ENCODE measurements at places on chromosomes 12 and 14.

DNA sequence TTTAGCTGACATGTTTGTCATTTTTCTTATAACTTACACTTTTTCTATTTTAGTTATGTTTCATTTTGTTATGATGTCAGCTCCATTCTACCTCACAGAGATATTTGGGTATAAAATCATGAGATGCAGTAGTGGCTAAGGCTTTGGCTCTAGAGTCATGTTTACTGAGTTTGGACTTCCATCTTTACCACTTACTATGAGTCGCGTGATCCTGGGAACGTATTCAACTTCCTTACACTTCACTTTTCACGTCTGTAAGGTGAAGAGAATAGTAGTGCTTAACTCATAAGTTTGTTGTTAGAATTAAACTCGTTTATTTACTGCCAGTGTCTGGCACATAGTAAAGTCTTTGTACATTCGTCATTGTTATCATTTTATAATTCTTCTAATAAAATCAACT is 126.3 kb downstream of the ERC1 start:
- DNase-seq: no peak

DNA sequence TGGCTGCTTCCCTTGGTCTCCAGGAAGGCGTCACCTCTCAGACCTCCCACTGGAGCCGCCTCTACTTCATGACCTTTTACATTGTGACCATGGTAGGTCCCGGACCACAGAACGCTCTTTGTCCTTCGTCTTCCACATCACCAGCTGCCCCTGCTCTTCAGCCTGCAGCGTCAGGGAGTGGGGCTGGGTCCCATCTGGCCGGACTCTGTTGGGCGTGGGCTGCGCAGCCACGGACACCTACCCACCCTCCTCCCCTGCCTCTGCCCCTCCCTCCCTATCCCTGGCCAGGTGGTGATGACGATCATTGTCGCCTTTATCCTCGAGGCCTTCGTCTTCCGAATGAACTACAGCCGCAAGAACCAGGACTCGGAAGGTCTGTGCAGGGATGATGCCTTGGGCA is 43.3 kb downstream of the SLC8B1 start:
- DNase-seq: no peak

DNA sequence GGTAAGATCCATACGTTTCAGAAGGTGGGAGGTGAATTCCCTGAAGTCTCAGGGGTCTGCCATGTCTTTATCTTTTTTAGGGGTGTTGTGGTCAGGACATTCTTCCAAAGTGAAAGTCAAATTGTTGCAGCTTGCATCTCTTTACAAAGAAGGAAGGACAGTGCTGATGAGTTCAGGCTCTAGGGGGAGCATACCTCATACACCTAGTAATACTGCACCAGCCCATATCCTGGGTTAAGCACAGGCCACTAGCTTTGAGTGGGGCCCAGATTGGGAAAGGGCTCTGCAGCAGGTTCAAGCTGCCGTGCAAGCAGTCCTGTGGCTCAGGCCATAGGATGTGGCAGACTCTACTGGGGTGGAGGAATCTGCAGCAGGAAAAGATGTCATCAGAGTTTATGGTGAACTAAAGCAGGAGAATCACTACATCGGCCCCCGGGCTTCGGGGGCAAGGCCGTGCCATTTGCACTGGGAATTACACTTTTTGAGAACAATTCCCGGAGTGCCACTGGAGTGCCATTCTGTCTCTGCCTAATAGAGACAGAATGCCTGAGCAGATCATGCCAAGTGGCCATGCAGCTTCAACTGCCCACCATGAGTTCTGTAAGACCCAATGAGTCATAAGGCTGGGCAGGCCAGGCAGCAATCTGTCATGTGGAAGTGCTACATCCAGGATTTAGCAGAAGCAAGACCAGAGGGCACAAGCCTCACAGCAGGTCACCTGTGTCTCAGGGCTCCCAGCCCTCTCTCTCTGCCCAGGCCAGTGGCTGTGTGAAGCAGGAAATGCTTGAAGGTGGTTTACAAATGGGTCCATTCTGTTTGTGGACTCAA is 32.3 kb downstream of the DIO3 start:
- no peak for DNase-seq

DNA sequence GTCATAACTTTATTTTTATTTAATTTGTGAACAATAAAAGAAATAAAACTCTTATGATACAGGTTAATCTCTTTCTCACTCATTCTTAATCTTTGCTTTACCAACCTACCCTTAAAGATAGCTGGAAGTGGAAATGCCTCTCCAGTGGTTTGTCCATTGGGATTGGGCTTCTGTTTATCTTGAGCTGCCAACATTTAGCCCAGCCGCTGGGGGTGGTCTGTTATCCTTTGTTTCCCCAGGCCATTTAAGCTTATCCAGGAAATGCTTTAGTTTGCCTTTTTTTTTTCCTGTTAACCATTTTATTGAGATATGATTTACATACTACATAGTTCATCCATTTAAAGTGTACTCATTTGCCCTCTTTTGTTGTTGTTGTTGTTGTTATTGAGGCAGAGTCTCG is 8.2 kb downstream of the TDG start:
- DNase-seq: no peak

DNA sequence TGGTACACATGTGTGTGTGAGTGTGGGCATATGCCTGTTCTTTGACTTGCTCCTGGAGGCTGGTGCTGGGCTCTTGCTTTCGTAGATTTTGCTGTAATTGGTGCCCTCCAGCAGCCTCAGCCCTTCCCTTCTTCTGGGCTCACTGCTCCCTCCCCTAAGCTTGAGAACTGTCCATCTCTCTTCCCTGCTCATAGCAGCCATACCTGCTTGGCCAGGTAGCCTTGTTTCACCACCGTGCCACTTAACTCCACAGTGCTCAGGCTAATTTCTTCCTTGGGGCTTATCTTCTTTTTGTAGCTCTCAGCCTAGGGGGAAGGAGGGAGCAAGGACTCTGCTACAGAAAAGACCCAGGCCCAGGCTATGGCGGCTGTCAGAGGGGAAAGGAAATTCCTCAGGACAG is 19.8 kb downstream of the PLEK2 start:
- no peak for DNase-seq

GRCh38 chr12:112842441-112842840 is 50.9 kb downstream of the RPH3A start:
- DNase-seq: no peak

- no peak for DNase-seq
These were observed 220.8 kb downstream of the ITPR2 start for GRCh38 chr12:26612203-26612602.

DNA sequence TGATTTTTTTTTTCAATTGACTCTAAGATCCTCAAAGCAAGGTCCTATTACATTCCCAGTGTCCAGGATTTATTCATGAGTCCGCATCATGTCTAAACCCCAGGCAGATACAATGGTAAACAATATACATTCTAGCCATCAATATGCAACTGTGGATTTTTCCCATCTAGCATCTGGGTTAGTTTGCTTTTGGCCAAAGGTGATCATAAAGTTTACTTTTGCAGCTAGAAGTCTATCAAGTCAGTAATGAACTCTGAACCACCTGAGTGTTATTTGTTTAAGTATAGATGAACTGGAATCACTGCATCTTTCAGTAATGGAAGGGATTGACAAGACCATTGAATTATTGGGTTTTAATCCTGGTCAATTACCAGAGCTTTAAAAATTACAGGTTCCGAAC is 80.8 kb downstream of the STON2 start:
- no peak for DNase-seq

DNA sequence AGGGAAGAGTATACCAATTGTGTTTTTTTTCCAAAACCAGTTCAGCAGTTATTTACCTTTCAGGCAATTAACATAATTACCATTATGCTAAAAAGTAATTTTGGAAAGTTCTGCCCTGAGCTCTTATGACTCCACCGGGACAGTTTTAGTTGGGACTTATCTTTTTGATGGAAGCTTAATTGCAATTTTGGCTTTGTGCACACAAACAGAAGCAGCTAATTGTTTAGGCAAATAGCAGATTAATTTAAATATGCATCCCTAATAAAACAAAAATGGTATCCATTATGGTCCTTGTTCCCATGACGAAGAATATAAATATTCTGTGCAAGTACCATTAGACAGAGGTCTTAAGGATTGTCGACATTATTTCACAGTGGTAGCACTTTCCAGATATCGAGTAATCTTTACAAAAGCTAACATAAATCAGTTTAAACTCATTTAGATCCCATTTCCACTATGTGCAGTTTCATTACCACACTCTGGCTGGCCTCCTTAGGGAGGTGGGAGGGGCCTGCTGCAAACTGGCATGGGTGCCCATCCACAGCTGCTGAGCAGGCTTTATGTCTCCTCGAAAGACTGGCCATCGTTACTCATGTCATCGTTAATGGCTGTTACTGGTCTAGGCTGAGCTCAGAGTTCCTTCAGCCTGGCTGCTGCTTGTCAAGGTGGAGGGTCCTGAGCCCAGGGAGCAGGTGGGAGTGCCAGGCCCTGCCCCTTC is 68.2 kb downstream of the FBXW8 start:
- no peak for DNase-seq

DNA sequence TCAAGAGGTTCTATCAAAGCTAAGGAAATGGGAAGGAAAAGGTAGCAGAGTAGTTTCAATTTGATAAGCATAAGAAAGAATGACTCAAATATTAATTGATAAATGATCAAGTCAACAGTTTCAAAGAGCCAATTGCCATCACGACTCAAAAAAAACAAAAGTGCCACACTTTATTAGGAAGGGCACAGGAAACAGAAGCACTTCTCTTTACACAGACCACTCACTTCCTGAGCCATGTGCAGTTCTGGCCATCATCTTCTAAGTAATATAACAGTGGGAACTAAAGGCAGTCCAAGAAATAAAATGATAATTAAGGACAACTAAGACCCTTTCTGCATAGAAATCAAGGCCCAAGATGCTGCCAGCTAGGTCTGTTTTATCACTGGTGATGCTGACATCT is 13.2 kb downstream of the TM7SF3 start:
- no peak for DNase-seq

- DNase-seq: no peak
These were observed 68.5 kb downstream of the NT5DC3 start for GRCh38 chr12:103772367-103773108.

GRCh38 chr14:93868165-93868564 is 59.0 kb upstream of the FAM181A start:
- DNase-seq: no peak

- no peak for DNase-seq
These were observed 221.8 kb downstream of the MSRB3 start for GRCh38 chr12:65500091-65500900.

GRCh38 chr14:61573321-61573720 is 122.0 kb upstream of the HIF1A start:
- no peak for DNase-seq

DNA sequence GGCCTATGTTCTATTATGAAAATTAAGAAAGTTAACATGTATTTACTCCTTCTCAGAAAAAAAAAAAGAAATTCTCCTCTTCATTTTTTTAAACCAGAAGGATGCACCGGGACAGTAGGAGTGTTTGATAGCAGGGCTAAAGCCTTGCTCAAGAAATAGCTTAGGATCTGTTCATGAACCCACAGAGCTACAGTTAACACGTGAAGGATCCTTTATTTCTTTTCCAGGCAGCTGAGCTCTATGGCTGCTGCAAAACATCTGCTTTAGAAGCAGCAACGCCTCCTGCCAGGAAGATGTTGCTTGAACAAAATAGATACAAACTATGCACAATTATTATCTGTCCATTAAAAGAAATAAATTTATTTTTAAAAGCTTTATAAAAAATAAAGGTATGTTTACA is 254.8 kb downstream of the PRKD1 start:
- no peak for DNase-seq

DNA sequence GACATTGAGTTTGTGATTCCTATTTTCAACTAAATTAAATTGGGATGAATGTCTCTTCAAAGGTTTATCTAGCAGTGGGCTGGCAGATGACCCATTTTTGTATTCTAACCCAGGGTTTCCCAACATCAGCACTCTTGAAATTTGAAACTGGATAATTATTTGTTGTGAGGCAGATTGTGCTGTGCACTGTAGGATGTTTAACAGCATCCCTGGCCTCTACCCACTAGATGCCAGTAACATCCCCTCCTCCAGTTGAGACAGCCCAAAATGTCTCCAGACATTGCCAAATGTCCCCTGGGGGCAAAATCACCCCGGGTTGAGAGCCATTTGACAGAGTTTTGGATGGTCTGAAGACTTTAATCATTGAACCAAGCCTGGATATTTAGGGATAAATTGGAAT is 11.1 kb downstream of the DAAM1 start:
- no peak for DNase-seq

DNA sequence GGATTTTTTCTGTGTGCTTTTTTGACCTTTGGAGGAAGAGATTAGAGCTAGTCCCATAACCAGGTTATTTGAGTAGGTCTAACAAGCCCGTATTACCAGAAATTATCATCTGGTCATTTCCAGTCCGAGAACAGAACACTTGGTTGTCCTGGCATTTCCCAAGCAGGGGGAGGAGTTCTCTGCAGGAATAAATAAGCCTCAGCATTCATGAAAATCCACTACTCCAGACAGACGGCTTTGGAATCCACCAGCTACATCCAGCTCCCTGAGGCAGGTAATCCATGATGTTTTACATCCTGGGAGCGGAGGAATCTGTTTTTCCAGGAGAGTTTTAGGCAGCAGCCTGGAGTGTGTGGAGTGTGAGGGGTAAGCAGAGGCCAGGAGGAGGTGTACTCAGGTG is at the start of gene SERPINA3:
Gene SERPINA3, plus strand, starts transcription at position 218 of the 400 bp plus-strand sequence. CDS start 2,051 bp downstream, outside the sequence.
- no peak for DNase-seq

GRCh38 chr14:36129181-36129580 is 47.3 kb downstream of the PTCSC3 start:
- DNase-seq: no peak

- peak; percentile 52 for DNase-seq
These were observed 716 bp downstream of the RIOX1 start for GRCh38 chr14:73491256-73492042.

GRCh38 chr14:80172375-80173051 is 38.8 kb downstream of the DIO2 start:
- DNase-seq: no peak

DNA sequence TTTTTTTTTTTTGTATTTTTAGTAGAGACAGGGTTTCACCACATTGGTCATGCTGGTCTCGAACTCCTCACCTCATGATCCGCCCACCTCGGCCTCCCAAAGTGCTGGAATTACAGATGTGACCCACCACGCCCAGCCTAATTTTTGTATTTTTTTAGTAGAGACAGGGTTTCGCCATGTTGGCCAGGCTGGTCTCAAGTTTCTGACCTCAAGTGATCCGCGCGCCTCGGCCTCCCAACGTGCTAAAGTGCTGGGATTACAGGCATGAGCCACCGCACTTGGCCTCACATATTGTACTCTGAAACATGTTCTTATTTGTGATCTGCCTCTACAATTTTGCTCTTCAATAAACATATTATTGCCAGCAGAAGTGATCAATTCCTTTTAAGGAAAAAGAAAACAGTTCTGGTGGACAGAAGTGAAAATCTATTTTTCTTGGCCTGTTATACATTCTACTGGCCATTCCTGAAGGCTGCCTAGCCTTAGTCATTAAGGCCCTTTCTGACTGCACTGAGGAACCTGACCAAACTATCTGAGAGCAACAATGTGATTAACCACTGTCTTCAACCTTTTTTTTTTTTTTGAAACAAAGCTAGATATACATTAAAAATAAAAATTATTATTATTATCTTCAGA is 36.1 kb downstream of the SNX6 start:
- DNase-seq: no peak

- no peak for DNase-seq
These were observed 332.3 kb downstream of the TMEM121 start for GRCh38 chr14:105858676-105859025.

All from HuH-7 (cell line).